ENCODE measurements at places on chromosomes 11 and 22.

- no peak for DNase-seq
Measured at GRCh38 chr11:35313760-35314153, 105.6 kb downstream of the SLC1A2 start.

DNA sequence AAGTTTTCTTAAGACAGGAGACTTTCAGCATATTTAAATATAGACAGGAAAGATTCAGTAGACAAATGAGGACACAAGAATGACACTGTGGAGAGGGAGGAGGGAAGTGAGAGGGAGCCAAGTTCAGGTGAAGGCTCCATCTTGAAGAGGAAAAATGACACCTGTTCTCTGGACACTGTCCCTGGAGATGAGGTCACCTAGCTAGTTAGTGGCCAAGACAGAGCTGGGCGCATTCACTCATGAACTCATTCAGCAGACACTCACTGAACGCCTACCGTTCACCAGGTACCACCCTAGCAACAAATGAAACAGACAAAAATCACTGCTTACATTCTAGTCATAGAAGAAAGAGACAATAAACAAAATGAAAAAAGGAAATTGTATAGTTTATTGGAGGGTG is 103.3 kb upstream of the PARVA start:
- no peak for DNase-seq

- no peak for DNase-seq
Measured at GRCh38 chr22:24506802-24507438, 11.8 kb downstream of the UPB1 start.

GRCh38 chr11:32348502-32348901 is 86.8 kb downstream of the WT1 start:
- no peak for DNase-seq

DNA sequence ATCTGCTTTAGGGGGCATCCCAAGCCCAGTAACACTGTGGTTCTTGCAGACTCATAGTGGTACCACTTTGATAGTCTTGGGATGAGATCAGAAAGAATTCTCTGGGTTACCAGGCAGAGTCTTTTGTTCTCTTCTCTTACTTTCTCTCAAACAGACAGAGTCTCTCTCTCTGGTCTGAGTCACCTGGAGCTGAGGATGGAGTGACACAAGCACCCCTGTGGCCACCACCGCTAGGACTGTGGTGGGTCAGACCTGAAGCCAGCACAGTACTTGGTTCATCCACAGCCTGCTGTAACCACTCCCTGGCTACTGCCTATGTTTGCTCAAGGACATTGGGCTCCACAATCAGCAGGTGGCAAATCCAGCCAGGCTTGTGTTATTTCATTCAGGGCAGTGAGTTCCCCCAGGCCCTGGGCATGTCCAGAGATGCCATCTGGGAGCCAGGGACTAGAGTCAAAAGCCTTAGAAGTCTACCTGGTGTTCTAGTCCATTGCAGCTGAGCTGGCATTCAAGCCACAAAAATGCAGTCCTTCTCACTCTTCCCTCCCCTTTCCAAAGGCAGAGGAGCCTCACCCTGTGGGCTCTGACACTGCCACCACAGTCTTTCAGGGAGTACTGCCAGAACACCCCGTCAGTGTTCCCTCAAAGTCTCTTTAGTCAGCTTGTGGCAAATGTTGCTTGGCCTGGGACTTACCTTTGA is 29.9 kb downstream of the ENDOD1 start:
- DNase-seq = no peak

DNA sequence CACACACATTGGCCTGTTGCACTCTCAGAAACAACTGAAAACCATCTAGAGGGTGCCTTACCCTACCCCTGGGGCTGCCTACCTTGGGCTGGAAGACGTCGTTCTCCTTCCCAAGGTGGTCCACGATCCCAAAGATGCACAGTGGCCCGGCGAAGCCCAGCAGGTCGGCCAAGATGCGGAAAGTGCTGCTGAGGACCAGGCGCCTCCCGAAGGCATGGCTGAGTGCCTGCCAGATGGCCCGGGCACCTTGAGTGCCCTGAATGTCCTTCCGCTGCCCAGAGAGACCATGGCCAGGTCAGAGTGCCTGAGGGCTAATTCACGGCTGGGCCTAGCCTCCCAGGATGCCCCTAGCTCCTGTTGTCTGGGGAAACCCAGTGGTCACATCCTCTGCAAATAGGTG is 16.2 kb downstream of the ABCC8 start:
- DNase-seq = no peak

GRCh38 chr11:40732132-40732531 is 727.3 kb downstream of the LRRC4C start:
- no peak for DNase-seq

DNA sequence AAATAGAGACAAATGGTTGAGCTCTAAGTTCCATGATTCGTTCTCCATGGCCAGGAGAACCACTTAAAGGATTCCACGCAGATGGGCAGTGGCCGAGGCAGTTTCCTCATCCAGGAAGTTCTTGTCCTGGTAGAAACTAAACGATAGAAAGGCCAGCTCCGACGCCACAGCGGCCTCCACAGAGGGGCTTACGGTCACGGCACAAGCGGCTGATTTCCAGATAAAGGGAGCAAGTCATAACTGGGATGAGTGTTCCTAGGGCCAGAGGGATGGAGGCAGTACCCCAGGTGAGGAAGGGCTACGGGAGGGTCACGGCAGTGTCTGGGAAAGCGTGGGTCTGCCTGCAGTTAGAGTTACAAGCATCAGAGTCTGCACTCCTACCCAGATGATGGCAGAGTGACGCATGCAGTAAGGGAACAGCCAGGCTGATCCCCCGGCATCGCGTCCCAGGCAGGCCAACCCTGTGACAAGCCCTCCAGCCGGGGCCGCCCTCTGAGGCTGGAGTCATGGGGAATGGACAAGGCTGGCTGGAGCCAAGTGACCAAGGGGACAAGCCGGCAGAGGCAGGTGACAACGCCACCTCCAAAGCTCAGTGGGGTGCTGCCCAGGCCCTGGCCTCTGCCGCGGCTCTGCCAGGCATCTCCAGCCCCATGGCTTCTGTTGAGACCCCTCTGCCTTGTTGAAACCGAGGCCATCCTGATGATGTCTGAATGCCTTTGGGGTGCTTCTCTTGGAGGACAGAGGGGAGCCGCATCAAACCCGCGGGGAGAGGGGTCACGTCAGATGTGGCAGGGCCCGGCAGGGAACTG is 475.1 kb downstream of the BRD1 start:
- DNase-seq = no peak

DNA sequence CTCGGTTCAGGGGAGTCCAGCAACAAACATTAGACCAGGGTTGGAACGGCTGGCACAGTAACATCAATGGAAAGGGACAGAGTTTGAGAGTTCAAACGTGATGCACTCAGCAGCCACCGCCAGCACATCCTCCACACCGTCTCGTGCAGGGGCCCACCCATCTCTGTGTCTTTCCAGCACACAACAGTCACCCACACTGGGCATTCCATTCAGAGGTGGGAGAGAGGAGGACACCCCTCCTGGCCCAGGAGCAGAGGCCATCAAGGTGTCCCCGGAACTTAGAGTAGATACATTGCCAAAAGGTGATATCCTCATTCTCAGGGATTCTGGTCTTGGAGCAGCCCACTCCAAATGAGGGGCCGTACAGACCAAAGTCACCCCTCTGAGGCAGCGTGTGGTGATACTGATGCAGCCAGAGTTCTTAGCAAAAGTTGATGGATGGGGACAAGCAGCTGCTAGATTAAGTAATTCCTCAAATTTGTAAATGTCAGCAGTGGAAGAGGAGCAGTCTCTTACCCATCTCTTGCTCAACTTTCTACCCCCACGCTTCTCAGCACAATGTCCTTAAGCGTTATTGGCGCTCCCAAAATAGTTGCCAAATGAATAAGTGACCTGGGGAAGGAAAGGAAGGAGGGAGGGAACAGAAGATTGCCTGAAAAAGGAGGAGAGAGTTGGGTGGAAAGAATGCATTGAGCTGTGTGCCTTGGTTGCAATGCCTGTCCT is 5.5 kb downstream of the SNAP29 start:
- no peak for DNase-seq

DNA sequence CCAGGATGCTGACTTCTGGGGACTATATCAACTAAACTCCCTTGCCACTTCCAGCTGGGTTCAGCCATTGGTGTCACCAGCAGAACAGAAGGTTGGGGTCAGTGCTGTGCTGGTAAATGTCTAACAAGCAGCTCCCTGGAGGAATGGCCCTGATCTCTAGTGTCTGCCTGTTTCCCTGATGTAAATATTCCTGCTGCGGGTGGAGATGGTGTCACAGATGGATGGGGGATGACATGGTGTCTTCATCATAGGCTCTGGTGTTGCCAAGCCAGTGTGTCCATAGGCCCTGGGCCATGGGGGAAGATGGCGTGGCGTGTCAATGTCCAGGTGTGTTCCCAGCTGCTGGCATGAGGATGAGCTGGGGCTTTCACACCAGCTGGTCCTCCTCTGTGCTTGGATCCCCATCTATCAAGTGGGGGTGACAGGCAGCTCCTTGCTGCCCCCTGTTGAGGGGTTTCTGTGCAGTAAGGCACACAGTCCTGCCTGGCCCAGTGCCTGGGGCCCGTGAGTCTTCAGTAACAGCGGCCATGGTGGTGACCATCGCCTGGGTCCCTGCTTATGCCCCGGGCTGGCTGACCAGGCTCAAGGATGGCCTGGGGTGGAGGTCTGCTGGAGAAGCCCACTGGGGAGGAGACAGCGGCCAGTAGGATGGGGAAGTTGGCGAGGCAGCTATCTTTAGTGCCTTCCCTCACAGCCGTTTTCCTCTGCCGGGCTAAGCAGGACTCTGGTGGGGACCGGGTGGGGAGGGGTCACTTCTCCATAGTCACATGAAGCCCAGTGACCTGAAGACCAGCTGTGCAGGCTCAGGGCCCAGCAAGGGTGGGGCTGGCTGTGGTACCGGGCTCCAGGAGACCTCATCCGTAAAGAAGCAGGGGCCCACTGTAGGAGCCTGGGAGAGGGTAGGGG is 12.7 kb downstream of the RPL3 start:
- peak; percentile 45 for DNase-seq

DNA sequence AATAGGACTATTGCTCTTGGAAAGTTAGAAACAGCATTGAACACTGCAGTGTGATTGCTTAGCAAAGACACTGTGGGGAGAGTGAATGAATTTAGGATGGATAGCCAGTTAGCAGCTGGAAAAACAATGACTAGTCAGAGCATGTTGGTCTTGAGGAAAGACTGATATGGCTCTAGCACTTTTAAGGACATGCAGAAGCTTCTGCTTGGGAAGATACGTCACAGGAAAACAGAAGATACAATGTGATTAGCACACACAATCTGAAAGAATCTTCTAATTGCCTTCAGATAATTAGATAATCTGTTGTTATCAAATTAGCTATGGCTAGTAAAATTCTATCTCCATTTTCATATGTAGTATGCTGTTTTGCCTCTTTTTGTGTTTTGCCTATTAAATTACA is 530.7 kb upstream of the CHORDC1 start:
- no peak for DNase-seq

DNA sequence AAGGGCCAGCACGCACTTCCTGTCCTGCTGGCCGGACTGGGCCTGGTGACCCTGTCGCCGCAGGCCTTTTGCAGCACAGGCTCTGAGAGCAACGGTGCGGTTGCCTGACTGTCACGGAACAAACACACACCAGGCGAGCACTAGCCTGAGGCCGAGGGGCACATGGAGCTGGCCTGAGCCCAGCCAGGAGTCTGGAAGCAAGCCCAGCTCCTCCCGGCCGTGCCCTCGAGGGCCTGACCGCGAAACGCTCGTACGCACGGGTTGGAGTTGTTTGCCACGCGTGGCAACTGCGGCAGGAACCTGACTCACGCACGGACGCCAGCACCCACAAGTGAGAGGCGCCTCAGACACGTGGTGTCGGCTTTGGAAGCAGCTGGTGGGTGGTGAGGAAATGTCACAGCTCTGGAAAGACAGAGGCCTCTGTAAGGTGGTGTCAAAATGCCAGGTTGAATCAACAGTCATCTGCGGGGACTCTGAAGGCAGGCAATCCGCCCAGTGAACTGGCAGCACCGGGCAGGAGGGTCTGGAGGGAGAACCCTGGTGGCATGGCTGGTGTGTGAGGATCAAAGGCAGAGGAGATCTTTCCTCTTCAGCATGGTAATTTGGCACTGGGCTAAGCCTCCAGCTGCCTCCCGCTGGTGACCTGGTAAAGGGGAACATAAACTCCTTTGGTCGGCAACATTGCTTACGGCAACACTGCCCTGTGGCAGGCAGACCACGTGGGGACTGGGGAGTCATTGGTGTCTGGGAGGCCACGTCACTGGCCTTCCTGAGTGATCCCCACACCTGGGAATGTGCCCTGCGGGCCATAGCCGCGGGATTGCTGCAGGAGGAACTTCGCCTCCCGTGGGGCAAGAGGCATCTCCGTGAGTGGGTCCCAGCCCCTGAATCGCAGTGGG is 15.3 kb upstream of the IL17REL start:
- no peak for DNase-seq

DNA sequence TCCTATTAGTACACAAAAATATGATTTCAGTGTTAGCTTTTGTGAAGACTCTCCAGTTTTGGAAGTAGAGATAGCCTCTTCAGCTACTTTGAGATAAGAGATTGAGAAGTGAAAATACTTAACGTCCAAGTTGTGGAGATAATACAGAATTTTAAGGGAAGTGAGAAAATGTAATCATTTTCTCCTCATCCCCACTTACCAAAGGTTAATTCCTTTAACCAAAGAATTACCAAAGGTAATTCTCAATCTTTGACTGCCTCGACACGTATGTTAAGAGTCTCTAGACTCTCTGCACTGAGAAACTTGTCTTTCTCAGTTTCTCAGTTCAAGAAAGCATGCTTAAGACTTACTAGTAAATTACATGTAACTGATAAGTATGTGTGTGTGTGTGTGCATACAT is 15.3 kb downstream of the C11orf54 start:
- DNase-seq = no peak

GRCh38 chr11:8813658-8814057 is 97.3 kb upstream of the AKIP1 start:
- DNase-seq = peak; percentile 19

DNA sequence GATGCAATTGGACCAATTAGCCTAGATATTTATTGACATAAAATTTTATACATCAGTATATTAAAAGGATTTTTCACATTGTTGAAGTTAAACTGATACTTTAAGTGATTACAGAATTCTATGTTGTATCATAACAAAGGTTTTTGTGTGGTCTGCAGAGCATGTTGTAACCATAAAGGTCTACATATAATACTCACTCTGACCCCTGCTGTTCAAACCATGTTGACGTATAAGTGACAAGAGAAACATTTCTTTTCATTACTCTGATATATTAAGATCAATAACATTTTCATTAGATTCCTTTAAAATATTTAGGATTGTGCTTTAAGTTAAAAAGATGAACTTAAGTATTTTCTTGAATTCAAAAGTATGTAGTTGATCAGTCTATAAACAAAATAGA is 63.9 kb downstream of the GAS2 start:
- DNase-seq = no peak

- no peak for DNase-seq
Measured at GRCh38 chr11:5288108-5288905, 13.4 kb downstream of the OR51B4 start.

GRCh38 chr22:49724893-49725489 is 102.7 kb downstream of the BRD1 start:
- DNase-seq = peak; percentile 72
